ENCODE measurements at places on chromosomes 3 and 15.

DNA sequence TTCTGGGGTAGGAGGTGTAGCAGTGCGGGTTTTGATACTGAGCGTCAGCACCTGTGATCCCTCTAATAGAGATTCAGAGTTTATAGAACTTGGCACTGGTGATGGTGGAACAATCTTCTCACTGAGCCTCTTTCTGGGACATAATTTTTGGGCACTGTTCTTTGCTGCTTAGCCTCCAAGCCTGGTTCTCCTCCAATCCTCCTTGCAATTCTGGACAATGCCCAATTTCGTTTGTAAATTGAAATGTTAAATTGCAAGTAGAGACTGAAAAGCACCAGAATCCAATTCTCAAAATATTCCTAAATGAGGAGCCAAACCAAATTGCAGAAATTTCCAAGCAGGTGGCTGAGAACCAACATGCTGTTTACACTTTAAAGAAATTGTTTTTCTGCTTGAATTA is 149.8 kb upstream of the ABI3BP start:
- DNase-seq, result no peak

DNA sequence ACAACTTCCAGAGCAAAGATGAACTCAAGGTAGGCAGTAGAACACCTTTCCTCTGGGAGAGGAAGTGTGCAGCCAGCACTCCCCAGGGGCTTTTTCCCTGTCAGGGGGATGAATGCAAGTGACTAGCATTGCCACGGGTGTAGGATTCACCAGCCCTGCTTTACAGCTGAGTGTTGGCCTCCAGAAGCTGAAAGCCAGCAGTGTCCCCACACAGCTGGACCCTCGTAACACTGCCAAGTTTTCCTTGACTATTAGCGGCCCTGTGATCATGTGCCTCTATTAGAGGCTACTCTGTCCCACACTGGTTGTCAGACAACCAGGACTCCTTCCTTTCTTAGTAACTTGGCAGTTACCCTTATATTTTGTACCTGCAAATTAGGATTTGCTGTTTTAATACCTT is 104.9 kb upstream of the MANF start:
- peak; percentile 50 for DNase-seq

DNA sequence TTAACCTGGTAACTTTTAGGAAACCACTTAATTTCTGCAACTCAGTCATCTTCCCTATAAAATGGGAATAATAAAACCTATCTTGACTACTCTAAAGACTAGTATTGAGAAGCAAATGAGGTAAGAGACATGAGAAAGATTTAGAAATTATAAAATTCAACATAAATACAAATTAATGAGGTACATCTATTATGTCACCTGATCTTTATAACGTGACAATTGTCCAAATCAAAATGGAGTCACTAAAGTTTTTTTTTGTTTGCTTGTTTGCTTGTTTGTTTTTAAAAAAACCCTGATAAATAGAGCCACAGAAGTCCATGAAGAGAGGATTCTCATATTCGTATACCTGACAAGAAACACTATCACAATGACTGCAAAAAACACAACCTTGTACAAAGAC is 242.8 kb downstream of the LRRN1 start:
- no peak for DNase-seq

DNA sequence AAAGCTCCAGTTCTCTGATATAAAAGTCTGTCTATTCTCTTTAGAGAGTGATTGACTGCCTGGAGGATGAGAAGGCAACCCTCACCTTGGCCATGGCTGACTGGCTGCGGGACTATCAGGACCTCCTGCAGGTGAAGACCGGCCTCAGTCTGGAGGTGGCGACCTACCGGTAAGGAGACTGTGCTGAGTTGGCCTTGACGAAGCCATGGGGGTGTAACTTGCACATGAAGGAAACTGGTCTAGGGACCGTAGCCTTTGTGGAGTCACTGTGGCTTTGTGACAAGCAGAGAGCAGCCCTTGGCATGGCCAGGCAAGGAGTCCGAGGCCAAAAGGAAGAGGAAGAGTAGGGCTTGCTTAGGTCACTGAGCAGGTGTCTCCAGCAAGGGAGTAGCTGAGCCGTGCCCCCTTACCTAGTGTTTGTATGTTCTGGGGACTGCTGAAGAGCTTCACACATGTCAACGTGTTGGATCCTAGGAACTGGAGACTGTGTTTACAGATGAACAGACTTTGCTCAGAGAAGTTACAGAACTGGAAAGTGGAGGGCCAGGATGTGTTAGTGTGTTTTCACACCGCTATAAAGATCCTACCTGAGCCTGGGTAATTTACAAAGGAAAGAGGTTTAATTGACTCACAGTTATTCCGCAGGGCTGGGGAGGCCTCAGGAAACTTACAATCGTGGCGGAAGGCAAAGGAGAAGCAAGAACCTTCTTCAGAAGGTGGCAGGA is 8.8 kb downstream of the SYNM start:
- DNase-seq, result no peak

DNA sequence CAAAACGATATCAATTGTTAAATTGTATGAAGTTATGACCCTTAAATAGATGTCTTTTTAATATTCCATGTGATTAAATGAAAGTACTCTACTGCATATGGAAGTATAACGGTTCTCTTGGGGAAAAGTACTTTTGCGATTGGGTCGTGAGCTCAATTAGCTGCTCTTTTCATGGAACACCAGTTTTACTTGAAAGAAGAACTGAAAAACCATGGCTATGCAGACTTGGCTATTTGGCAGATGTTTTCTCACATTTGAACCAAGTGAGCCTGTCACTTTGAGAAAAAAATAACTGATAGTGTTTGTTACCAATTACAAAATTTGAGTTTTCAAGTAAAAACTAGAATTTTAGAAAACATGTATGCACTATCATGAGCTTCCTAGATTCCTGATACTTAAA is 5.9 kb upstream of the INAFM2 start:
- no peak for DNase-seq

- no peak for DNase-seq
These were observed 238.0 kb upstream of the CTNNB1 start for GRCh38 chr3:40961104-40961857.

GRCh38 chr3:39276746-39277145 is 3.1 kb downstream of the CX3CR1 start:
- DNase-seq, result no peak

DNA sequence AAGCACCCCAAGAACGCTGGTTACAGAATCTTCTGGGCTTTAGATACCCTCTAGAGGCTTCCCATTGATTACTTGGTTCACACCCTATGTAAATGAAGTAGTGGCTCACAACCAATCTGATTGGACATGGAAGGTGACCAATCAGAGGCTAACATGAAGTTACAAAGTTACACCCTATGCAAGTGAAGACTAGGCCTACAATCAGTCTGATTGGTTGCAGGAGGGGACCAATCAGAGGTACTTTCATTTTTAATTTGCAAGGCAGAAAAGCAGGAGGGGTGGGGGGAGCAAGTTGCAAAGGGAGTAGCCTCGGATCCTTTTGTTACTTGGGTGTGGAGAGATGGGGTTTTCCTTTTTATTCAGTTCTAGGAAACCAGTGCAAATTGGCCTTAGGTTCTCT is 11.1 kb upstream of the RTP2 start:
- no peak for DNase-seq

- no peak for DNase-seq
These were observed 107.4 kb upstream of the SLC4A7 start for GRCh38 chr3:27591312-27592210.

- peak; percentile 59 for DNase-seq
These were observed 22.1 kb downstream of the CDIN1 start for GRCh38 chr15:36601497-36601932.

DNA sequence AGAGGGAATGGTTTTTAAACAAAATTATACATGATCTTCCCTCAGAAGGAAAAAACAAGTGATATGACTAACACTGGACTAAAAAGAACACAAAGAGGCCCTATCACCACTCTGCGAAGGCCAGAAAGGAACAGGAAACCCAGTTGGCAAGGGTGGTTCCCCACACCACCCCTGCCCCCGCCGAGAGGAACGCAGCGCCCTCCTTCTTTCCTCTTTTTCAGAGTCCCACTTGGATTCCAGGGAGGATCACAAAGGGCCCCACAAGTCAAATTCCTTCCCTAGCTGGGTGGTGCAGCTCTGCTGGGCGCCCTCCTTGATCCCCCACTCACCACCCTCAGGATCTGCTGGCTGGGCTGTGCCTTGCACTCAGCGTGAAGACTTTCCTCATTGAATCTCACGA is 29.8 kb downstream of the PLA1A start:
- no peak for DNase-seq
